Vagina (tissue), 2 donors: ENCODE measurements at places on chromosomes 3 and 15. TPM values are rescaled to one million over a fixed set of nuclear protein-coding genes. Genes with fewer than 3 reads are reported as not detected.
A peak's percentile ranks its signal among the peaks of the same experiment; 100 is the strongest.

- DNase-seq, result no peak
- H3K27me3 ChIP-seq, result no peaks in the 10 kb centered on the region
- H3K4me3 ChIP-seq, result no peak overlapping the region
- peaks cover 2% of the 10 kb centered on the region for H3K4me1 ChIP-seq
- H3K36me3 ChIP-seq, result no peaks in the 10 kb centered on the region
Measured at GRCh38 chr15:63185206-63185605, 4.2 kb upstream of the RAB8B start.

DNA sequence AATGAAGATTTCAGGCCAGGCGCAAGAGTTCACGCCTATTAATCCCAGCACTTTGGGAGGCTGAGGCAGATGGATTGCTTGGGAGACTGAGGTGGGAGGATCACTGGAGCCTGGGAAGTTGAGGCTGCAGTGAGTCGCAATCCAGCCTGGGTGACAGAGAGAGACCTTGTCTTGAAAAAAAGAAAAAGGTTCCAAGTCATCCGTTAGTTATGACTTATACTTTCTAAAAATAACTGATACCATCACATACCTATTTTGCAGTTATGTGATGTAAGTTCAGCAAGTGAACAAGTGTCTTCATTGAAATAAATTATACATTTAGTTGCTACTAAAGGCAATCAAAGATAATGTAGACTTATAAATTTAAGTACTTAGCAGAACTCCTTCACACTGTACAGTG is 22.1 kb downstream of the CLPX start:
- H3K27me3 ChIP-seq, result no peaks in the 10 kb centered on the region
- H3K27ac ChIP-seq, result no peak overlapping the region
- H3K4me1 ChIP-seq, result peaks cover 19% of the 10 kb centered on the region
- H3K4me3 ChIP-seq, result no peak overlapping the region
- H3K36me3 ChIP-seq, result no peaks in the 10 kb centered on the region

Gene HGD
- not detected for total RNA-seq

DNA sequence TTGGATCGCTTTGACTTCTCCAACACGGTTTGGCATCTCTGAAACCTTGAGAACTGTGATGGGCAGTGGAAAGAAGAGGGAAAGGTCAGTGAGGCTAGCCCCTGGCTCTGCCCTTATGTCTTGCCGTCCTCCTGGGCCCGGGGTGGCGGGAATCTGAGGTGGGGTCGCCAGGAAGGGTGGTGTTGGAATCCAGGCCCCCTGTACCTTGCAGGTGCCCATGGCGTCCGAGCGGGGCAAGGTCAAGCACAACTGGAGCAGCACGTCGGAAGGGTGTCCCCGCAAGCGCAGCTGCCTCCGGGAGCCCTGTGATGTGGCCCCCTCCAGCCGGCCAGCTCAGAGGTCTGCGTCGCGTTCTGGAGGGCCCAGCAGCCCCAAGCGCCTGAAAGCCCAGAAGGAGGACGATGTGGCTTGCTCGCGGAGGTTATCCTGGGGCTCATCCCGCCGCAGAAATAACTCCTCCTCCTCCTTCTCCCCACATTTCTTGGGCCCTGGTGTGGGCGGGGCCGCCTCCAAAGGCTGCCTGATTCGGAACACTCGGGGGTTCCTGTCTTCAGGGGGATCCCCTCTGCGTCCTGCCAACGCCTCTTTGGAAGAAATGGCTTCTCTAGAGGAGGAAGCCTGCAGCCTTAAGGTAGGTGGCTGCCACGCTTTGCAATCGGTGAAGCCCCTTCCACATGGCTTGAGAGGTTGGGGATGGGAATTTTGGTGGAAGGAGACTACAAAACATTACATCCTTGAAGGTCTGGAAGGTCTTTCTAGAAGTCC is 907 bp downstream of the TATDN2 start:
- H3K27ac ChIP-seq, result peak overlapping the region; percentile 87
- H3K4me1 ChIP-seq, result peaks cover 30% of the 10 kb centered on the region
- H3K27me3 ChIP-seq, result no peaks in the 10 kb centered on the region
- peaks cover 6% of the 10 kb centered on the region for H3K36me3 ChIP-seq

Gene ROPN1B
- not detected for total RNA-seq

GRCh38 chr3:174002543-174002942 is 605.0 kb downstream of the NLGN1 start:
- no peak overlapping the region for H3K27ac ChIP-seq
- H3K4me1 ChIP-seq, result no peaks in the 10 kb centered on the region
- no peak overlapping the region for H3K4me3 ChIP-seq
- DNase-seq, result no peak
- no peaks in the 10 kb centered on the region for H3K36me3 ChIP-seq

Gene COPG1
- total RNA-seq, result 76.4 TPM

Gene GOLGA8K
- 0.98 TPM for total RNA-seq

GRCh38 chr3:43649365-43649968 is 27.7 kb upstream of the ANO10 start:
- no peaks in the 10 kb centered on the region for H3K36me3 ChIP-seq
- no peak overlapping the region for H3K4me3 ChIP-seq
- H3K27me3 ChIP-seq, result no peaks in the 10 kb centered on the region
- no peak overlapping the region for H3K27ac ChIP-seq

Gene EXD1
- not detected for total RNA-seq

DNA sequence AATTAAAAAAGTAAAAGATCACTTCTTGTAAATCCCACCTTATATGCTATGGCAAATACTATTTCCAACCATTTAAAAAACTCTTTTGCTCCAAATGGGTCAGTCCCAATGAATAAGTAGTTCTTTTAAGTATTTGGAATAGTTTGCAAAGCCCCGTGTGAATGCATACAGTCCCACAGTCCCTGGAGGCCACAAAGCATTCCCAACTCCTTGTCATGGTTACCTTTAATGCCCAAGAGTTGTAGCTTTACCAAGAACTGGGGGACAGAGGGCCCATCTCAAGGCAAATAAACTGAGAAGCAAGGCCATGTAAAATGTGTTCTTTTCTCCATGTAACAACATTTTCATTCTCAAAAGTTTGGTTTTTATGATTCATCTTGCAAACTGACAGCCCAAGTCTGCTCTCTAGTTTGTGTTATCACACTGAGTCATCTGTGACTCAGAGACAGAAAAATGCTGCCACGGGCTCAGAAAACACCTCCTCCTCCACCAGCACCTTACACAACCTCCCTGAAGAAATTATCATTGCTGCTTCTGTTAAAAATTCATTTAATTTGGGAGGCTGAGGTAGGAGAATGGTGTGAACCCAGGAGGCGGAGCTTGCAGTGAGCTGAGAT is 336.2 kb downstream of the ERC2 start:
- no peaks in the 10 kb centered on the region for H3K36me3 ChIP-seq
- no peak for DNase-seq
- H3K27ac ChIP-seq, result no peak overlapping the region
- no peaks in the 10 kb centered on the region for H3K4me1 ChIP-seq
- no peak overlapping the region for H3K4me3 ChIP-seq

Gene CCDC39
- not detected for total RNA-seq

DNA sequence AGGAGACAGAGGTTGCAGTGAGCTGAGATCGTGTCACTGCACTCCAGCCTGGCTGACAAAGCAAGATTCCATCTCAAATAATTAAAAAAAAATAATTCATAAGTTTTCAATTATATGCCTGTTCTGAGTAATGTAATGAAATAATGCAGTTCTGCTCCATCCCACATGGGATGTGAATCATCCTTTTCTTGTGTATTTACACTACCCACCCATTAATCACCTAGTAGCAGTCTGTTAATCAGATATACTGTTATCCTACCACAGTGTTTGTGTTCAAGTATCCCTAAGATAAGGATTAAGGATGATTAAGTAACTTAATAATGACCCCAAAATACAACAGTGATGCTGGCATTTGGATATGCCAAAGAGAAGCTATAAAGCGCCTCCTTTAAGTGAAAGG is 38.8 kb downstream of the PIGB start:
- H3K27ac ChIP-seq, result no peak overlapping the region
- H3K4me1 ChIP-seq, result no peaks in the 10 kb centered on the region
- H3K4me3 ChIP-seq, result no peak overlapping the region
- DNase-seq, result no peak
- no peaks in the 10 kb centered on the region for H3K27me3 ChIP-seq

GRCh38 chr15:31050953-31051352 is 50.6 kb downstream of the TRPM1 start:
- H3K4me3 ChIP-seq, result no peak overlapping the region
- no peak for DNase-seq
- H3K4me1 ChIP-seq, result no peaks in the 10 kb centered on the region
- no peaks in the 10 kb centered on the region for H3K36me3 ChIP-seq
- H3K27ac ChIP-seq, result no peak overlapping the region

Gene CCR9
- not detected for total RNA-seq

- no peak overlapping the region for H3K27ac ChIP-seq
- no peak for DNase-seq
- H3K4me1 ChIP-seq, result no peaks in the 10 kb centered on the region
- no peaks in the 10 kb centered on the region for H3K36me3 ChIP-seq
- H3K27me3 ChIP-seq, result no peaks in the 10 kb centered on the region
Measured at GRCh38 chr3:130386604-130387263, 41.3 kb downstream of the COL6A5 start.

DNA sequence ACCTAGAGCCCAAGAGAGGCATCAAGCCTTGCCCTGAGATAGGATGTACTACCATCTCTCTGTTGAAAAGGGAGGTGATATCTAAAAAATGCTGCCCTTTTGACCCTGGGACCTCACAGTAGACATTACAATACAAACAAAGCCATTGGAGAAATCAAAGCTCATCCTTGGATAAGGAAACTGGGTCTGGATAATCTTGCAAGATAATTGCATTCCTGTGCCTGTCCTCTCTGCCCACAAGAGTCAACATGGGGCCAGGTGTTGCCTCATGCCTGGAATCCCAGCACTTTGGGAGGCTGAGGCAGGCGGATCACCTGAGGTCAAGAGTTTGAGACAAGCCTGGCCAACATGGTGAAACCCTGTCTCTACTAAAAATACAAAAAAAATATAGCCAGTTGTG is 57.3 kb upstream of the DLG1 start:
- H3K36me3 ChIP-seq, result no peaks in the 10 kb centered on the region
- H3K4me3 ChIP-seq, result no peak overlapping the region
- no peaks in the 10 kb centered on the region for H3K27me3 ChIP-seq
- no peak for DNase-seq

- peak; percentile 88 for DNase-seq
- peaks cover 14% of the 10 kb centered on the region for H3K4me1 ChIP-seq
- no peaks in the 10 kb centered on the region for H3K27me3 ChIP-seq
- H3K27ac ChIP-seq, result peak overlapping the region; percentile 18
- no peaks in the 10 kb centered on the region for H3K36me3 ChIP-seq
Measured at GRCh38 chr3:47989981-47990440, 26.2 kb downstream of the MAP4 start.

Gene NANOGP8
- not detected for total RNA-seq

DNA sequence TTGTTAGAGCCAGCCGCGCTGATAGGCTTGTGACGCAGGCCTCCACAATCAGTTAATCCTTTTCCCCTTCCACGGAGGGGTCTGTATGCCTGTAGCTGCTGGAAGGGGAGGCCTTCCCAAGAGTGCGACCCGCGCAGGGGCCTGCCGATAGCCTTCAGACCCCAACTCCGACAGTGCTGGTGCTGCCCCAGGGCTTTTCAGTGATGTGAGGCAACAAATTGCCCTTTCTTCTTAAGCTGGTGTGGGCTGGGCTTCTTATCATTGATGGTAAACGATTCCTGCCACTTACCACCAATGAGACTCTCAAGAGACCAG is 143.4 kb downstream of the CHSY1 start:
- H3K27me3 ChIP-seq, result no peaks in the 10 kb centered on the region
- H3K4me1 ChIP-seq, result peaks cover 14% of the 10 kb centered on the region
- no peak for DNase-seq
- no peak overlapping the region for H3K4me3 ChIP-seq

DNA sequence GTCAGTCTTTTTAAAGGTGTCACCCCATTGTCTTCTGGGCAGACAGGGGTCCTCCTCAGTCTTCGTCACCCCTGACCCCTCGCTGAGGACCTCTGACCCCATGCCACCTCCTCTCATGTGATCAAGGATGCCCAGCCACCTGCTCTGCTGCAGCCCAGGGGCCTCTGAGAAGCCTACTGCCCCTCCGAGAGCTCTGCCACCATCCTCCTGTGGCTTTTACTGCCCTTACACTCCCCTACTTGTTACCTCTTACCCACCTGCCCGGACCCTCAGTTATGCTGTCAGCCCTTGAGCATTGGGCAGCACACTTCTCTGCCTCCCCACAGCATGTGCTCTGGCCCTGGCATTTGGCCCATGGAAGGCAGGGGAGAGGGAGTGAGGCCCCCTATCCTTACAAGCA is 123.2 kb downstream of the LRRK1 start:
- H3K36me3 ChIP-seq, result no peaks in the 10 kb centered on the region
- peak; percentile 84 for DNase-seq
- peaks cover 27% of the 10 kb centered on the region for H3K4me1 ChIP-seq
- no peak overlapping the region for H3K4me3 ChIP-seq
- no peaks in the 10 kb centered on the region for H3K27me3 ChIP-seq
